ENCODE measurements at places on chromosomes 11 and 22.
A peak's percentile ranks its signal among the peaks of the same experiment; 100 is the strongest.

- no peak for DNase-seq
Measured at GRCh38 chr11:65787649-65788622, 1.1 kb downstream of the OVOL1 start.

DNA sequence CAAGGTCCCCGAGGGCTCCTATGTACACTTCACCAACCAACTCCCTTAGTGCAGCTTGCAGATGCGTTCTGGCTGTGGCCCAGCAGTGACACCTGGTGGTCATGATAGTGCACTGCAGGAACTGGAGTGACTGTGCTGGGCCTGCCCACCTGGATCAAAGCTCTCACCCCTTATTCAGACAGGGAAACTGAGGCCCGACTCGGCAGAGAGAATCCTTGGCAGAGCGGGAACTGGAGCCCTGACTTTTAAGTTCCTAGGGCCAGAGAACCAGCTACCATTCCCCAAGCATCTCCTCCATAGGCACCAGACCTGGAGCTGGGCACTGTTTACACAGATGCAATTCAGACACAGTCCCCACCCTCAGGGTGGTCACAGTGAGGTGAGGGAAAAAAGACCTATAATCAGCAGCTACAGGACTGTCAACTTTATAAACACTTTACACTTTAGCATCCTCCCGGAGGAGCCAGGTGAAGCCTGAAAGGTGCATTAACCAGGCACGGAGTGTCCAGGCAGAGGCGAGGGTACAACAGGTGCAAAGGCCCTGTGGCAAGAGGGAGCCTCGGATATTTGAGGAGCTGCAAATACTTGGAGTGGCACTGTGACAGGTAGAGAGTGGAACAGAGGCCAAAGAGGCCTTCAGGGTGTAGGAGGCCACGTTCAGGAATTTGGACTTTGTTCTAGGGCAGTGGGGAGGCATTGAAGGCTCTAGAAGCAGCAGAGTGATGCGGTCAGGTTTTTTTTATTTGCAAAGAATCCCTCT, 22.0 kb downstream of the RHBDD3 start:
- DNase-seq = peak; percentile 71

DNA sequence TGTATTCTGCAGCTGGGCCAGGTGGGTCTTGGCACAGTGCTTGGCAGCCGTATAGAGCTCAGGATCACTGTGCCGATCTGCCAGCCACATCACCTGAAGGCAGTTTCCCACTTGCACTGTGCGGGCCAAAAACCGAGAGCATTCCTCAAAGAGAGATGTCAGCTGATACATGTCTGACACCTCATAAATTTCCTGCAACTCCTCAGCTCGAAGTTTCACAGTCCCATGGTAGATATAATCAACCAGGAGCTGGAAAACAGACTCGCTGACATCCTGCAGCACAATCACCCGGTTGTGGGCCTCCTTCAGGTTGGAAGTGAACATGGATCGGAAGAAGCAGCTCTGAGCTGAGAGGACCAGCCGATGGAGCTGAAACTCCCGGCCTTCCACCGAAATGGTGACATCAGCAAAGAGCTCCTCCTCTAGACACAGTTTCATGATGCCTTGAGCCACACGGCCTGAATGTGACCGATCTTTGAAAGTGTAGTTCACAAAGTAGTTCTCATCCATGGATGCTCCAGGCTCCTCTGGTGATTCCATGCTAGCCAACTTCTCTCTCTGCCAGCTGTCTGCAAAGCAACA, 1.2 kb downstream of the KBTBD4 start:
- DNase-seq = no peak

DNA sequence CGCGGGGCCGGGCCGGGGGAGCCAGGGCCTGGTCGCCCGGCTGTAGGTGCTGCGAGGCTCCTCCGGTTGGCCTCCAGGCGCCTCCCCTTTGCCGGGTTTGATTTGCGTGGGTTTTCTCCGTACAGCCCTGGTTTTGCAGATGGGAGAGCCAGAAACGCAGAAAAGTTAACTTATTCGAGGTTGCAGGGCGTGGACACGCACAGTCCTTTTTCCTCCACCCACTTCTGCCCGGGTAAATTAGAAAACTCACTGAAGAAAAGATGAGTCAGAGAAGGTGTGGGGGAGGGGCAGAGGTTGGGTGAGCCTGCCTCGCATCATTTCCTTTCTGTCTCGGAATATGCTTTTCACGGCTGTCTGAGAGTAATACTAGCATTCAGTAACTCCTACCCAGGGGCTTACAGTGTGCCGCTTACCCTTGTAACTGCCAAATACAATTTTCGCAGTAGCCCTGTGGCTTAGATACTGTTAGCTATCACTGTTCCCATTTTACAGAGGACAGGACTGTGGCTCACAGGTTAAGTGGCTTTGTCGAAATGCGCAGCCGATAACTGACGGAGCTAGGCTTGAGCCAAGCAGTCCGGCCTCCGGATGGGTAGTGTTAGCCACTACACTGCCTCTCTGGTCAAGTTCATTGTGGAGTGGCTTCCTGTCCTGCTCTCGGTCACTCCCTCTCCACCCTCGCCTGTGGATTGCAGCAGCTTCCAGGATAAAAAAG, 812 bp downstream of the FADD start:
- peak; percentile 97 for DNase-seq

- DNase-seq = no peak
Measured at GRCh38 chr11:124339396-124340141, 19.6 kb upstream of the OR8D2 start.

- no peak for DNase-seq
Measured at GRCh38 chr11:13316528-13316961, 39.0 kb downstream of the BMAL1 start.

GRCh38 chr22:25120093-25120561, 79.5 kb upstream of the CRYBB3 start:
- DNase-seq = no peak

DNA sequence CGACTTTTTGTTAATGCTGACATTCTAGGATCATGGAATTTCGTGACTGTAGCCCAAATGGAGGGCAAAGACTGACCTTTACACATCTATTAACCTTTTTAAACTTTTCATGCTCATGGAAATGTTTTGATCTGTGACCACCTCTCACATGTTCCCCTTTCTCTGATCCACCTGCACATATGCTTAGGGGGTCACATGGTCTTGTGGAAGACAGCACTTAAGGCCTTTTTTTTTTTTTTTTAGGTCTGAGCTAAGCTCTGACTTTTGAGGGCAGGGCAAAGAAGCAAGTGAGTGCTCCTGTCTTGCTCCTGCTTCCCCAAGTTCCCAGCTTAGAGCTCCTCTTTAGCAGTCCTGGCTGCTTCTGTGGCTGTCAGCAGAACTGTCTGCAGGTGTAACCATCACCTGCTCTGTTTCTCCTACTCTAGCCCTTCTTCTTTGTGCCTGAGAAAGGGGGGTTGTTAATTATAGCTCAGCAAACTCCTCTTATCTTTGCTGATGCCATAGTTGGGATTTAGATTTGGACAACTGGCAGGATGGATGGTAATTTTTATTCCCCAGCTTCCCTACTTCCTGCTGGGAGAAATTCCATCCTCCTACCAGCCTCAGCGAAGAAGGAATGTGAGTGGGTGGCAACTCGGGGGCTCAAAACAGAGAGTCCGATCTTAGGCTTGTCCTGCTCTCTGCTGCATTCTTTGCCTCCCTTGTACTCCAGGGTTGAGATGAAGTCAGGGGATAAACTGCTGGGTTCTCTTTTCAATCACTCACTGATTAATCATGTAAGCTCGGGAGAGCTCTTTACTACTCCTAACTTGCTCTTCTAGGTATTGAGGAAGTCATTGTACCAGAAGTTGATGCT, 64.4 kb downstream of the GRAMD1B start:
- no peak for DNase-seq

GRCh38 chr22:17874231-17874905, 100.1 kb upstream of the BID start:
- DNase-seq = no peak

DNA sequence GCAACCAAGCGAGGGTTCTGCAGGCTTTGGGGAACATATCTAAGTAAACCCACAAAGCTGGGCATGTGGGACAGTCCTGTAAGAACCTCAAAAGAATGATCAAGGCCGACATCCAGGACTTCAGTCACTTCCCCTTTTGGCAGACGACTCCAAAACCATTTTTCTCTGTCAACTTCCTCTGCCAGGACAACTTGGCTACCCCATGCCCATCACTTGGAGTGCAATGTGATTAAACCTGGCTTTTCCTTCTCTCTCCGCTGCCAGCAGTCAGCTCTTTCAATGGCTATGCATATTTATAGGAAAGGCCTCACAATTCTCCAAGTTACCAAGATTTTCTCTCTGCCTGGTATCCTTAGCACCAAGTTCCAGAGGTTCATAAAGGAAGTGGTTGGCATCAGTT, 78.9 kb downstream of the C11orf58 start:
- no peak for DNase-seq

DNA sequence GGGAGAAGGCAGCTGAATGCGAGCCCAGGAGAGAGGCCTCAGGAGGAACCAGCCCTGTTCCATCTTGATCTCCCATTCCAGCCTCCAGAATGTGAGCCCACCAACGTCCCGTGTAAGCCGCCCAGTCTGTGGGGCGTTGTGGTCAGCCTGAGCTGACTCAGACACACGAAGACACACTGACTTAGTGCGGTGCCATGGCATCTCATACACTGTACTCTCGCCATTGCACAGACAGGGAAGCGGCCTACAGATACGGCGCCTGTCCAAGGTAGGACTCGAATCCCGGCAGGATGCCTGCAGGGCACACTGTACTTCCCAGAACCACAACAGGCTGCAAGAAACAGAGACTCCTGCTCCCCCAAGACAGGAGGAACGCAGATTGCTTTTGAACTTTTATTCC, 179.6 kb downstream of the CTTN start:
- DNase-seq = no peak
